Frontal cortex (tissue), 4 donors: ENCODE measurements at places on chromosomes 5 and 9.

GRCh38 chr5:143733665-143734455 is 78.1 kb upstream of the HMHB1 start:
- no peak for DNase-seq

GRCh38 chr9:19117039-19117716 is 10.1 kb downstream of the PLIN2 start:
- no peak for DNase-seq

DNA sequence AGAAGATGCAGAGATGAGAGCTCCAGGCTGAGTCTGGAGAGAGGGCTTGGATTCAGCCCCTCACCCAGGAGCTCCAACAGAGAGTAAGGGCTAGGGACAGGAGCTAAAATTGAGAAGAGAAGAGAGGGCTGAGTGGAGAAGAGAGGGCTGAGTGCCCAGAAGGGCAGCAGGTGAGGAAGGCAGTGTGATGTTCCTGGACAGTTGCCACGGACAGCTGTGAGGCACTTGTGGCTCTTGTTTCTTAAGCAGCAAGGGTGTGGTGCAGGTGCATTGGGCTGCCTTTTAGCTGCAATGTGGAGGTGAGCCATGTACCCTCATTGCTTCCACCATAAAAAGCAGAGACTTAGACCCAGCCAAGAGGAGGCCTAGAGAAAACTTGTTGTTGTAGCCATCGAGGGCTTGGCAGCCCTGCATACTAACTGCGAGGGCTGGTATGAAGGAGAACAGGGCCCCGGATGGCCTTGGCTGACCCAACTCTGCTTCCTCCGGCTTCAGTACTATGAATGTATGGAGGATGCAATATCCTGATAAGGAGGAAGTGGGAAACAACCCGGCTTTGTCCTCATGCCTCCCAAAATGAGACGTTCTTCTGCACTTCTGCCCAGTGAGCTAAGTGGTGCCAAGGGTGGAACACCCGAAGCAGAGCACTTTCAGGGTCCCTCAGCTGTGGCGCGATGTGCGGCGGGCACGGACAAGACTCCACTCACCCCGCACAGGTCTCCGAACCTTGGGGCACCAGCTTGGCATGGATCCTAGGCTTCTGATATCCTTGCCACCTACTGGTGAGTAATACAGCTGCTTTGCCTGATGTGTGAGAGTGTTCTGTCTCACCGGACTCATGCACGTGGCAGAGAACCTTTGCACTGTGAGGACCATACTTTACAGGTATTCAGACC is 65.2 kb downstream of the LRRC70 start:
- DNase-seq, result no peak

- no peak for DNase-seq
Observed at GRCh38 chr5:59988396-59988795, 94.9 kb upstream of the PDE4D start.

DNA sequence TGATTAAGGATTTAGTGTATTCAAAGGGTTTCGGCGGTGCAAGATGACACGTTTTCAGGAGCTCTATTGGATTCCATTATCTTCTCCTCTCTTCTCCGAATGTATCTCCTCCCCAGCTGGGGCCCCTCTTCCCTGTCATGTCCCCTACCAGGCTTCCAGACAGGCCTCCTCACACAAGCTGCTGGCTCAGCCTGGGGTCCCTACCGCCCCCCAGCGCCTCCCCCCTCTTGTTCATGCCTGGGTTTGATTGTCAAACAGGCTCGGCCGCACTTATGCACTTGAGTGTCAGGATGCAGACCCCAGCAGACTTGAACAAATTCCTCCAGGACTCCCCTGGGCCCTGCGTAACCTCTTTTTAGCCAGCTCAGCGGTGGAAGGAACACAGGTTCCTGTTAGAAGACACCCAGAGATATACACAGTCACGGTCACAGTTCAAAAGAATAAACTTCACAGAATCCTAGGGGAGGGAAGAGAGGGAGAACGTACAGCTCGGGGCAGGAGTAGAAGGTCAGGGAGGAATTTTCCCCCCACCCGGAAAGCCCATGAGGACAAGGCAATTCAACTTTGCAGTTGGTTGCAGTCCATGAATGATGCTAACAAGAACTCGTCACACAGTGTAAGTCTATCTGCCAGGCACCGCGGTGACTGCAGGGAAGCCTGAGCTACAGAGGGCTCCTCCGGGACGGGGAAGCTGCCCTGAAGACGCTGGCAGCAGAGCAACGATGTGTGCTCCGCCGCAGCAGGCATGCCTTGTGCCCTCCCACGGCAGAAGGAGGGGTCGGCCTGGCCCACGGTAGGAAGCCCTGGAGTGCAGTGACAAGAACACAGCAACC is 560.0 kb downstream of the BNC2 start:
- no peak for DNase-seq

- peak; percentile 39 for DNase-seq
Observed at GRCh38 chr5:157563373-157563928, 12.1 kb downstream of the ADAM19 start.

DNA sequence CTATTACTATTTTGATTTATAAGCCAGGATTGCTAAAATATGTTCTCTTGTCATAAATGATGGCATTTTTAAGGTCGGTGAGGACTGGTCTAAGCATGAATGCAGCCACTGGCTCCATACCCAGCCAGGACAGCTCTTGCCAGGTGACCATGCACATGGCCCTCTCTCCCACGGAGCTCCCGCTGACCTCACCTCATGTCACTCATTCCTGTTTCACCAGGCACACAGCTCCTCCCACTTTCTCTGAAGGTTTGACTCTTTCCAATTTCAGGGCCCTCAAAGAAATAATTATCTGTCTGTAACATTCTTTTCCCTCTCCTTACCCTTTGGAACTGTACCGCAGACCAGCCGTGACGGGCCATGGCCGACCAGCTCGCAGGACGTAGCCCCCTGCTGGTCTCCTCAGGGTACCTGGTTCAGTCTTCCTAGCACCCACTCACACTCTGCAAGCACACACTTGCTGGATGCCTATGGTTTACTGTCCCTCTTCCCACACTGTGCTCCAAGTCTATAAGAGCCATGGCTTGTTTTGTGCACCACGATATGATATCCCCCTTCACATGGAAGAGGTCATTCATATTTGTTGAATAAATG is 72.5 kb downstream of the LIFR start:
- DNase-seq, result no peak

GRCh38 chr9:90441814-90442213 is 200.8 kb downstream of the DIRAS2 start:
- no peak for DNase-seq

GRCh38 chr5:179772351-179772750 is 21.4 kb upstream of the LTC4S start:
- DNase-seq, result no peak

DNA sequence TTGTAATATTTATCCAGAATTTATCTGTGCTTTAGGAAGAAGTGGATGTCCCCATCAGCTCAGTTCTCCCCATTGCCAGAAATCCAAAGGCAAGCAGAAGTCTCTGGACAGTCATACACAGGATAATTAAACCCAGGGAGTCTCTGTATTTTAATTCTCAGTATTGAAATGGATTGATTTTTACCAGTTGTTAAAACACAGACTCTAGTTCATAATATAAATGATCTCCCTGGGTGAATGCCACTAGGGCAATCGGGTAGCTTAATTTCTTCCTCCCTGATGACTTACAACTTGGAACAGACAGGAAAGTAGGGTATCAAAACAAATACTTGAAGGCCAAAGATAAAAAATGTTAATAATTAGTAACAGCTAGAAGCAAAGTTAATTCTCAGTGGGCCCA is 66.5 kb upstream of the DAP start:
- no peak for DNase-seq

DNA sequence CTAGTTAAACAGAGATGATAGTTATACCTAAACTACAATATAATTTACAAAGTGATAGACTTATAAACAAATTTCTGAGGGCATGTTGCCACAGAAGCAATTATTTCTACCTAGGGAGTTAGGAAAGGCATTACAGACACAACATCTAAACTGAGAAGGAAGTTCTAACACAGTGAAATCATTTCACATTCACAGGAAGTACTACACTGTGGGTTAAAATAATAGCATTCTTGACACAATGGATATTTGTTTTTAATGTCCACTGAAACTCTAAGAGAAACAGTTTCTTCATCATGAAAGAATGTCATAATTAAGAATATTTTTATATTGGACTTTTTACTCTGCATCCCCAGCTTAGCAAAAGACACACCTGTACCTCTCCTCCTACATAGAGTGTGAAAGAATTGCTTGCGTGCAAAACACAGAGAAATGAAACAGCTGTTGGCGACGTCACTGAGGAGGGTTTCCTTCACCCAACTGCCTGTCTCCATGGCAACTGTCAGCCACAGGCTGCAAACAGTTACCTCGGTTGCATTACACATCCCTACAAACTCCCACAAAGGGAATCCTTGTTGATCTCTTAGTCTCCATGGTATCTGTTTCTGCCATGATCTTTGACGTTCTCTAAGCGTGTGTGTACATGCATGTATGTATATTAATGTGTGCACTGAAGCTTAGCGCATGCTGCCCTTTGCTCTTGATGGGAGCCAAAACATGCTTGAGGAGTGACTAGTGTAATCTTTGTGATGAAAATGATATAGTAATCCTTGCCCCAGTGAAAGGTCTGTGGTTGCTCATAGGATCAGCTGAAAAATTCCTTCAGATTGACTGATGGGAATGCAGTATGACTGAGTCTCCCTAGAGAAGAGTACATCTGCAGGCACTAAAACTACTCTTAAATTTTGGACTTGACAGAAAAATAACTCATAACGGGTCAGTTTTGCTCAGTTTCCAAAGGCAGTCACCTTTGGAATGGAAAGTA is 168.5 kb downstream of the ACTL7B start:
- no peak for DNase-seq

- no peak for DNase-seq
Observed at GRCh38 chr9:7094052-7094451, 336.3 kb downstream of the KDM4C start.

DNA sequence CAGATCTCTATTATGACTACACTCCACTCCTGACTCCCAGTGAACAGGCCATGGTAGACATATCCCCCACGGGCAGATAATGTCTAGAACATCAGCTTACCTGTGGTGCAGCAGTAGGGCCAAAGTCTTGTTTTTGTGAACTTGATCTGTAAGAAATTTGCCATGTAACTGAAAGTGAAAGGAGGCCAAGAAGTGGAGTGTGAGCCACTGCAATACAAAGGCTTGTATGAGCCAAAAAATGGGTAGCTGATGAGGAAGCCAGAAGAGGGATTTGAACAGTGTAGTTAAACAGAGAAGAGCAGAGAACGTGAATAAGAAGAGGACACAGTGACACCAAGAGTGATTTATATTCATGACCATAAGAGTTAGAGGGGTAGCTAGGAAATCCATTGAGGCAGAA is 361.7 kb downstream of the DMRT2 start:
- no peak for DNase-seq

- DNase-seq, result peak; percentile 46
Observed at GRCh38 chr9:96061293-96061987, 185.9 kb downstream of the ERCC6L2 start.

DNA sequence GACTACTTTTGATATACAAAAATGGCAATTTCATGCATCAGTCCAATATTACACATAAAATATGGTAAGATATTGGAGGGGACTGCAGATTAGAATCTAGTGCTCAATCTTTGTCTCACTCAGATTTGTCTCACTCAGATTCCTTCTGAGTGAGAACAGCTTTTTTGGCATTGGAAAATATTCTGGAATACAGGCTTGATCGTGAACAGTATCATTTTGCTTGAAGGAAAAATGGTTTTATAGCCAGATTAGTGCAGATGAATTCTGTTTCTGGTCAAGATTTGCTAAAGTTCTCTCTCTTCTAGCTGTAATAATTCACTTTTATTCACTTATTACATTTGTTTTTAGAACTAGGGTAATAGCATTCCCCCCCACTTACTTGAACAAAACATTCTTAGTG is 51.2 kb downstream of the MAN2A1 start:
- no peak for DNase-seq

DNA sequence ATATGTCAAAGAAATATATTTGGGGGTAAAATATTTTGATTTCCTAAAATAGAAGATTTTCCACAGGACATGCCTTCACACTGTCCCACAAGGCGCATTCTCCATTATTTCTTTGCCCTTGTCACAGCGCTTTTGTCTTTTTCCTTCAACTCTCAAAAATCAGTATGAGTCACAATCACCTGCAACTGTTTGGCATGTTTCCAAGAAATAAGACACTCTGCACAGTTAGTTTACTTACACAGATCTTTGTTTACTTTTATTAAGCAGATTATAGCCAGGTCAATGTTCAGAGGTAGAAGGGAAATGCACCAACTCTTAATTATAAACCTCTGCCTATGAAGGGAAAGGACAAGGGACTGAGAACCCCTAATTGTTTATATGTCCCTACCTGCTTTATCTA is 9.5 kb downstream of the CEMIP2 start:
- no peak for DNase-seq

GRCh38 chr5:137335493-137335892 is 163.6 kb downstream of the SPOCK1 start:
- DNase-seq, result no peak
